ENCODE measurements at places on chromosomes 3 and 15. TPM values are rescaled to one million over a fixed set of nuclear protein-coding genes. Genes with fewer than 3 reads are reported as not detected.
A peak's percentile ranks its signal among the peaks of the same experiment; 100 is the strongest.

EPHA6 gene
- 0.24 TPM for total RNA-seq

TICRR gene
- total RNA-seq, result 0.03 TPM

CADM2 gene
- 0.65 TPM for total RNA-seq

TIMP4 gene
- 4.3 TPM for total RNA-seq

FBXW12 gene
- not detected for total RNA-seq

MCF2L2 gene
- 1.1 TPM for total RNA-seq

MGA gene
- total RNA-seq, result 37.3 TPM

GRCh38 chr15:79505956-79506355 lies 73.8 kb downstream of the MINAR1 start:
- no peak for DNase-seq

GRCh38 chr15:83449250-83449671 lies 2.1 kb downstream of the SH3GL3 start:
- no peak for DNase-seq

GRCh38 chr3:11651477-11651876 lies 7.8 kb upstream of the VGLL4 start:
- no peak for DNase-seq

DNA sequence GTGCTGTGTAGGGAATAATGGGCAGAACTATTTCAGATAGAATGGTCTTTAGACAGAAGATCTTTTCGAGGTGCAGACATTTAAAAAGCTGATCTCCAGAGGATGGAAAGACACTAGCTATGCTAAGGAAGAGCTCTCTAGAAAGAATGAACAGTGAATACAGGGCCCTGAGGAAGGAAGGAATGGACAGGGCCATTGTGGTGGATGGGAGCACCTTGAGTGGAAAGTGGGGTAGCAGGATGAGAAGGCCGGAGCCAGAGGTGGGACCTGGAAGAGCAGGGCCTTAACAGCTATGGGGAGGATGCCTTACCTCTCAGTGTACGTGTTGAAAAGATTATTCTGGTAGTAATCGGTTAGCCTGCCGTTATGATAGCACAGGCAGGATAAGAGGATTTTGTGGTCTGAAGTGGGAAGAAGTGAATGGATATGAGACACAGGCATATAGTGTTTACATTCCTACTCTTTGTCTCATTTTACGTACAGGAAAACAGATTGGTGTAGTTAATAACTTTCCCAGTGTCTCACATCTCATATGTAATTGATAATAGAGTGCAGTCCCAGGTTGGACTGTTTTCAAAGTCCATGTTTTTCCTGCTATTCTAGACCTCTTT lies 172.4 kb downstream of the KLHL25 start:
- no peak for DNase-seq

- DNase-seq, result no peak
These were observed 277.9 kb upstream of the NR2F2 start for GRCh38 chr15:96052572-96053030.

DNA sequence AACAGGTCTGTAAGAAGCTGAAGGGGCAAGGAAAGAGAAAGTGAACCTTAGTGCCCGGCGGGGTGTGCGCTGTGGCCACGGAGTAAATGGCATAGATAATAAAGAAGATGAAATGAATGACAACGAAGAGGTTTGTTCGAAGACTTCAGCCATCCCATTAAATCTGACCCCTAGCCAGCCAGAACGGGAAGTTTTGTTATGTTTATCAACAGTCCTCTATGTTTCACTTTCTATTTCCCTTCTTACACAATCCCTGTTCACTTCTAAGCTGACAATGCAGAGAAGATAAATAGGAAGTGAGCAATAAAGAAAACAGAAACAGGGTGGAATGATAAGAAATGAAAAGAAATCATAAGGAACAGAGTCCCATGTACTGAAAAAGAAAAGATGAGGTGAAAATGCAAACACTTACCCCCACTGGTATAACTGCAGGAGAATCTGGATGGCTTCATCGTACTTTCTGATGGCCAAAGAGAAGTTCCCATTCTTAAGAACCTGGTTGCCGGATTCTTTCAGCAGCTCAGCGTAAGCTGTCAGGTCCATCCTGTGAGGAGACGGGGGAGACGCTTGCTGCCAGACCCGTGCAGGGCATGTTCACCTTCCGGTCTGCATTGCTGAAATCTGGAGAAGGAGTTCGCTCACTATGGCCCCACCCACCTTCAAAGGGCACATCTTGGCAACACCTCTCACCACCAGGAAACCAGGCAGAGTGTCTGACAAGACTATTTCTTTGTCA lies 36.8 kb downstream of the TRANK1 start:
- peak; percentile 86 for DNase-seq

DNA sequence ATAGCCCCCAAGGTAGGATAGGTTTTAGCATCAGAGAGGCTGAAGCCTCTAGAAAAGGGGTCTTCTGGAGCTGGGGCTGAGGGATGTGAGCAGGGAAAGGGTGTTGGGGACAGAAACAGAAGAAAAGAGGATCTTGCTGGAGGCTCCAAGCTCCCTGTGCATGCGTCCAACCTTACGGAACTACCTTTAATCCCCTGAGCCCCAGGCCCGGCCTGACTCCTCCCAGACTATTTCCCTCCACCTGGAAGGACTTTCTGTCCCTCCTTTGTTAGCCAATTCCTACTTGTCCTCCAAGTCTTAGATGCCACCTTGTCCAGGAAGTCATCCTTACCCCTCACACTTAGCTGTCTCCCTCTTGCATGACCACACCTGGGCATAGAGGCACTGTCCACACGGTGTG lies 50.0 kb upstream of the VPS8 start:
- DNase-seq, result no peak

- DNase-seq, result no peak
These were observed 45.4 kb downstream of the PRICKLE2 start for GRCh38 chr3:64179860-64180259.

DNA sequence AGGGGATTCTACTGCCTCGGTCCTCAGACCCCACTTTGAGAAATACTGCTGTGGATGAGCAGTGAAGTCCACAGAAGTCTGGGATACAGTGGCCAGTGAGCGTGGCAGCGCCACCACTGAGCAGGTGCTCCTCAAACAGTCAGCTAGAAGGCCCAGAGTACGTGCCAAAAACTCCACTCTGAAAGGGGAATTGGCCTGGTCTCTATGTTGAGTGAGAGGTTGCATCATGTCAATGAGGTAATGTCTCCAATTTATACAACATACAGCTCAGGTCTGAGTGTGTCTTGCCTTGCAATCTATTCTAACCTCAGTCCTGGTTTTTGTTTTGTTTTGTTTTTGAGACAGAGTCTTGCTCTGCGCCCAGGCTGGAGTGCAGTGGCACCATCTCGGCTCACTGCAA lies 53.3 kb upstream of the ETV5 start:
- no peak for DNase-seq

- DNase-seq, result no peak
These were observed 84.3 kb upstream of the SPATA16 start for GRCh38 chr3:173225351-173225750.

GRCh38 chr3:16908016-16908807 lies 23.5 kb downstream of the PLCL2 start:
- DNase-seq, result no peak

DNA sequence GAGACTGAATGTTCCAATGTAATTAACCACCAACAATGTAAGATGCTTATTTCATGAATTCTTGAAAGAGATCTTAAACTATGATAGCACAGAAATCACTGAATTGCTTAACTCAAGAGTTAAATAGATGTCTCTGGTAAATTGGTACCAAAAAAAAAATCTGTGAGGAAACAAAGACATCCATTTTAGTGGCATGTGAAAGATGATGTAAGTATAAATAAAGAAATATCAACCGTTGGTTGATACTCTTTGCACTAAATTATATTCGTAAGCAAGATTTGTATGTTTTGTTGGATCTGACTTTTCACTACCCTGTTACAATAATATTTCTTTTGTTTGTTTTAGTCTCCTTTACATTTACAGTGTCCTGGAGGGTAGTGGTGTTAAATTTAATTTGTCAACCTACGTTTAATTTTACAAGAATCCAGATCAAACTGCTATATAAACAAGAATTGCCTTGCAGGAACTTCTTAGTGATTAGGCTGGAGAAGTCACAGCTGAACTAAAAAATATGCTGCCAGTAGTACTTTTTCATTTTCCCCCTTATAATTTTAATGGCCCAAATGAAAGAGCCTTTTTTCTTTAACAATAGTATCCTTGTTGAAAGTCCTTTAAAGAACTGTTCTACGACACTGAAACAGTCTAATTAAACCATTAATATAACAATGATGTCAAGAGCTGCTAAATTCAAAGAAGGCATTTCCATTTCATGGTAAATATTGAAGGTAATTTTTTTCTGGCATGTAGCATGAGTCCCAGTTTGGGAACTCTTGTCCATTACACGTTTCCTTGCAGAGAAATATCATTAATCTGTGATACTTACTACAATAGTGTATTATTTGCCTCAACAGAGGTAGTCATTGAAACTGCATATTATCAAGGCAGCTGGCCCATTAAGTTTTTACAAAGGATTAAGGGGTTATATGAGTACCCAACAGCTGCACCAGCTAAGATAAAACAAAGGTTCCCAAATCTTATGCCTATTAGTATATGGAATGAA lies 109.6 kb upstream of the PHLDB2 start:
- DNase-seq, result no peak

DNA sequence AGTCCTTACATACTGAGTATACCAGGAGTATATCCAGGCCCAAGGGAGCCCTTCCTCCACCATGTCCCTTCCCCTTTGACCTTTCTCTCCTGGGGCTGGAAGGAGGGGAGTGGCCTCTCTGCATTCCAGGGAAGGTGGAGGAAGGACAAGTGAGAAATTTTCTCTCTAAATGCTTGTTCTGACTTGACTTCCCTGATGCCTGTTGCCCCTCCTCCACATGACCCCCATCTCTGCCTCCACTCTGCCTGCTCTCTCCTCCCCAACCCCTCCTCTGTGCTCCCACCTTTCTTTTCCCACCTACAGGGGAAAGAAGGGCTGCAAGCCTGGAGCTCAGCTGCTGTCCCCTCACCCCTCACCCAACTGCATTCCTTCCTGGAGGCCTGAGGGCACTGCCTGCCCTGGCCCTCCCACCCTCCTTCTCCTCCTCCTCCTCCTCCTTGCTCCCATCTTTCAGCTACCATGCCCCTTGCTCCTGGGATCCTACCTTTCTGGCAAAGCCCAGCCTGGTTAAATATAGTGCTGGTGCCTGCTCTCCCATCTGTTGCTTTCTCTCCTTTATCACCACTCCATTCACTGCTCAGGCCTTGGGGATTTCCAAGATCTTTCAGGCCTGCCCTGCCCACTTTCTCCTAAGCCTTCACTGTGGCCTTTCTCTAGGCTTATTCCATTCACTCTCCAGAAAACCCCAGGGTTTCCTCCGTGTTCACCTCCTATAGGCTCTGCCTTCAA lies 8.5 kb upstream of the DAG1 start:
- no peak for DNase-seq

GRCh38 chr3:46553154-46553553 lies 12.9 kb downstream of the LRRC2 start:
- DNase-seq, result no peak

DNA sequence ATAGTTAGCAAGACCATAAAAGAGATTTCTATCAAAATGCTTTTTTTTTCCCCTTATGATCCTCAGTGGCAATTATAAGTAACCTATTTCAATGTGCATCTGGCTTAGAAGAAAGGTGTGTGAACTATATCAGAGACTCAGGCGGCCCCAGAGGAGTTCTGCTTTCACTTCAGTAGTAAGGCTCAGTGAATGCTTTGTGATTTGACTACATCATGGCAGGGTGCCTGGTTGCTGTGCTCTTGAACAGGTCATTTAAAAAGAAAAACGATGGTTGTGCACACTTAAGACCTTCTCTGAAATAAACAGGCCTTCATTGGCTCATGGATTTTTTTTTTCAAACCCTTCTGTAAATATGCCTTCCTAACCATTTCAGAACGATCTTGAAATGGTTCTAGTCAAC lies 400.4 kb upstream of the RARB start:
- no peak for DNase-seq

- DNase-seq, result no peak
These were observed 86.9 kb upstream of the SATB1 start for GRCh38 chr3:18512007-18512406.

DNA sequence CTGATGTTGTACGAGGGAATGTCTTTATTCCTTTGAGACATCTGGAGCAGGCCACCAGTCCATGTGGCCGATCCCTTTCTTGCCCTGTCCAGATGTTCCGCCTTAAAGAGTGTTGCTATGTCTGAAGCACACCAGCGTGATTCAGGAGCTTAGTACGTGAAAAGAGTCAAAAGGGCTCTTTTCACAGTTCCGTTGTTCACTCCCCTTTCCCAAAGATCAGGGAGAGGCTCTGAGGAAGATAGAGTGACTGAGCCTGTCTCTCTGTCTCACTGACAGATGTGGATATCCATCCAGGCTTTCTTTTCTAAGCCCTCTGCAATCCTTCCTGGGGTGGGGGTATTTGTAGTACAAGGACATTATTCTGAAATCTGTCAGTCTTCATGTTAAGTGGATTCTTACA lies 262.5 kb upstream of the LRTM1 start:
- DNase-seq, result no peak

GRCh38 chr15:57406062-57406772 lies 29.9 kb downstream of the CGNL1 start:
- no peak for DNase-seq

- DNase-seq, result no peak
These were observed 216.1 kb downstream of the OPA1 start for GRCh38 chr3:193809106-193809505.

- DNase-seq, result no peak
These were observed 161.9 kb upstream of the UBE3A start for GRCh38 chr15:25600751-25601150.

DNA sequence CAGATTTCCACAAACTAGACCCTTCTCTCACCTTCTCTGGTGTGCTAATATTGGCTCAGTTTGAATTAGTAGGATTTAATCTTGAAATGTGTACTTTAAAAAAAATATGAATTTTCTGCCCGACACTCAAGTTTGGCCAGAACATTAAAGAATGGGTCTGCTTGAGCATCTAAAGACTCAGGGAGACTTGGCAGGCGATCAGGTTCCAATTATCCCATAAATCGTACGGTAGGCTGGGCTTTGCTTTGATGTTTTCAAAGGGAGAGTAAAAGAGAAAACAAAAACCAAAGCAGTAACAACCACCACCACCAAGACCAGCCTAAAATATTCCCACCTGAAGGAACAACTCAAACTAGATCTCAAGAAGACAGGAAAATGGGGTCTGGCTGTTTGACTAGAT lies 230.8 kb downstream of the EBLN2 start:
- DNase-seq, result no peak

GRCh38 chr3:141853081-141853601 lies 23.3 kb upstream of the ATP1B3 start:
- no peak for DNase-seq

- peak; percentile 96 for DNase-seq
These were observed 400.9 kb downstream of the SHQ1 start for GRCh38 chr3:72447059-72447946.

DNA sequence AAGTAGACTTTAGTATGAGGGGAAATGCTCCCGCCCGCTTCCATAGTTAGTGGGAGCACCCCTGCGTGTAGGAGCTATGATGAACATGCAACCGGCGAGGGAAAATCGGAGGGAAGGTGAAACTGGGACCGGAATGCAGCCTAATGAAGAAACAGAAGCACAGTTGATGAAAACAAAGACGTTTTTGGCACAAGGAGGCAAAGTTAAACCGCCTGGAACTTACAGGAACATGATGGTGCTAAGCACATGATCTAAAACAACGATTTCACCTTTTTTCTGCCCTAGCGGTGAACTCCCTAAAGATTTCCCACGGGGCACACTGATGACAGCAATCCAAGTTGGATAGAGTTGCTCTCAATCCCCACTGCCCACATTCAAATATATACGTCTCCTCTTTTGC lies 49.4 kb upstream of the SPATA12 start:
- DNase-seq, result no peak

- DNase-seq, result peak; percentile 36
These were observed 127.4 kb downstream of the ATP10A start for GRCh38 chr15:25735550-25736384.

All from cardiac septum (tissue), 1 donor.